Right forelimb (tissue), 1 donor: ENCODE measurements at places on chromosomes 12 and 14.

- DNase-seq, result no peak
These were observed 5.1 kb upstream of the NKX2-1 start for GRCh38 chr14:36524874-36525745.

DNA sequence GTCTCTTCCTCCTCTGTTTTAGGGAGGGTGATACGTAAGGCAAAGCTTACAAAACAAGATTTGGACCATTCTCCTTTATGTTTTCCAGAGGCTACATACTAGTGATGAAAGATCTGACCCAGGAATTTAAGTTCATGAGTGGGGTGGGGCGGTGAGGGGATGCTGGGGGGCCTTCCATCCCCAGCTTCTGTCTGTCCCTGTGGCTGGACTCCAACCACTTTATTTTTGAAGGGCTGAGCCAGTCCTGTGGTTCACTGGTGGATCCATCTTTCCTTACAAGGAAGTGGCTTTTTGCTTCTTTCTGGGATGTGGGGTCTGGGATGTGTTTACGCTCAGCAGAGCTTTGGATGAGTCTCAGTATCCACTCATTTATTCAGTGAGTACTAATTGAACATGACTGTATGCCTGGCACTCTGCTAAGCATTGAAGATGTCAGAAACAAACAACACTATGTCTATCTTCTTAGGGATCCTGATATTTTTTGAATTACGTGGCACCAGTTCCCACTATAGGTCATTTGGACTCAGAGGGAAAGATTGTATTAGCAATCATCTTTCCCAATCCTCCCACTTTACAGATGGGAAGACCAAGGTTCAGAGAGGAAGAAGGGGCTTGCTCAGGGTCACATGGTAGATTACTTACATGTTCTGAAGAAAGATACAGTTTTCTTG, 291.8 kb upstream of the TBX3 start:
- DNase-seq, result peak; percentile 47

DNA sequence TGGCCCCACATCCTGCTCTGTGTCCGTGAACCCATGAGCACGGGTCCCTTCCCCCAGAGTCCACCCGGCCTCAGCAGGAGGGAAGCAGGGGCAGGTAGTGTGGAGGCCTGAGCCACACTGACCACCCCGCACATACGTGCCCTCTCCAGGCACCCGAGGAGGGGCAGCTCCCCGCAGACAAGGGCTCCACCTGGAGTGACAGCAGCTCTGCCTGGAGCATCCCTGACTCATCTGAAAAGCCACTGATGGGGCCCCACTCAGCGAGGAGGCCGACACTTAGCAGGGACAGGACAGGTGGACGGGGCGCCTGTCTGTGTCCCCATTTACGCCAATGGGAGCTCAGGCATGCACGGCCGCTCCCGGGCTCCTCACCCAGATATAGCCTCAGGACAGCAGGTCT, 237.6 kb upstream of the SFSWAP start:
- DNase-seq, result no peak

- no peak for DNase-seq
These were observed 324.0 kb upstream of the TMEM132C start for GRCh38 chr12:127942981-127943380.

DNA sequence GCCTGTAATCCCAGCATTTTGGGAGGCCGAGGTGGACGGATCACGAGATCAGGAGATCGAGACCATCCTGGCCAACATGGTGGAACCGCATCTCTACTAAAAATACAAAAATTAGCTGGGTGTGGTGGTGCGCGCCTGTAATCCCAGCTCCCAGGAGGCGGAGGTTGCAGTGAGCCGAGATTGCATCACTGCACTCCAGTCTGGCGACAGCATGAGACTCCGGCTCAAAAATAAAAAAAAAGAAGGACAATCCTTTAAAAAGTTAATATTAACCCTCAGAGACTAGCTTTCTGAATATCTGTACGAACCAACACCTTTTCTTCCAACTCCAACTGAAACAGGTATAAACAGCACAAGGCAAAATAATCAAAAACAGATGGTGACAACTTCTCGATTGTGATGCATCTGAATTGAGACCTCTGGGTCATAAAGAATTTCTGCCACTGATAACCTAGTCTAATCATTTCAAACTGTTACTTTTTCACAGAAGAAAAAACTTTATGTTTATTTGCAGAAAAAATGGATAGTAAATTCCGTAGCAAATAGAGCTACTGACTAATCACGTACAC, 27.8 kb downstream of the CLIP1 start:
- no peak for DNase-seq

- no peak for DNase-seq
These were observed 569.9 kb upstream of the MGAT4C start for GRCh38 chr12:86826051-86826450.

DNA sequence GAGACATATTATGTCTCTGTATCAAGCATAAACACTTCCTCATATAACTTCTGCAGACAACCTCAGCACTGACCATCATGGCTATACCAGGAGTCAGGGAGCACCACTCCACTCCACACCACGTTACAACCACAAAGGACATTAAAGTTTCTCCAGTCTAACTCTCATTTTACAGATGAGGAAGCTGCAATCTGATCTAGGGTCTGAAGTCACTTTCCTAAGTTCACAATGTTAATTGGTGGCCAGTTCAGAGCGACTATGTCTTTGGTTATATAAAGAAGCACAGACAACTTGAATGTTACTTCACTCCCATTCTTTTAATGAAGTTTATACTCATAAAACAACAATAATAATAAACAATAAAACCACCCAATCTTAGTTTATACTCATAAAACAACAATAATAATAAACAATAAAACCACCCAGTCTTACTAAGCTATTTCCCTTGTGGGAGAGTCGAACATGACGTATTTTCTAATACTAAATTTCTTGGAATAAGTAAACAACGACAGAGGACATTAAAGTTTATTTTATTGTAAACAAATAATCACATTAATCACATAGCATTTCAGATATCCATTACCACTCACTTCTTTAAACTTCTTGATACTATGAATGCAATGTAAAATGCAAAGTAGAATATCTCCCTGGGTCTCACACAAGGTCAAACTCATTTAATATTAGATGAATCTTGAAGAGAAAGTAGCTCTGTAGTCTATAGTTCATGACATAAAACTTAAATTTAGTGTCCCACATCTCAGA, 72.4 kb upstream of the SSTR1 start:
- DNase-seq, result no peak

- DNase-seq, result no peak
These were observed 7.0 kb downstream of the NCKAP1L start for GRCh38 chr12:54504550-54504949.

- DNase-seq, result no peak
These were observed 251.4 kb upstream of the ATXN7L3B start for GRCh38 chr12:74286254-74286653.

DNA sequence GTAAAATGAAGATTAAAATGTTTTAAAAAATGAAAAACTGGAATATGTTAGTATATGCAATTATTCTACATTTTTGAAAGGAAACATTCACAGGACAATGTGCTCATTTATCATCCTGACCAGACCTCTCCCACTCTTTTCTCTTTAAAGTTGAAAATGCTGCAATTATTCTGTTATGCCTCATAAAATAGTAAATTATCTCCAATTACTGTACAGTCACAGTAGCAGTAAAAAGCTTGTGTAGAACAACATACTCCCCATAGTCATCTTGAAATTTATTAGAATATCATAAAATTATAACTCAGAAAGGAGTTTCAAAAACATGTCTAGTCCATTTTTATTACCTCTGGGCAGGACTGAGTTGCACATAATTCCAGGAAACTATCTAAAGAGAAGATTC, 250.3 kb downstream of the SYT1 start:
- DNase-seq, result no peak

DNA sequence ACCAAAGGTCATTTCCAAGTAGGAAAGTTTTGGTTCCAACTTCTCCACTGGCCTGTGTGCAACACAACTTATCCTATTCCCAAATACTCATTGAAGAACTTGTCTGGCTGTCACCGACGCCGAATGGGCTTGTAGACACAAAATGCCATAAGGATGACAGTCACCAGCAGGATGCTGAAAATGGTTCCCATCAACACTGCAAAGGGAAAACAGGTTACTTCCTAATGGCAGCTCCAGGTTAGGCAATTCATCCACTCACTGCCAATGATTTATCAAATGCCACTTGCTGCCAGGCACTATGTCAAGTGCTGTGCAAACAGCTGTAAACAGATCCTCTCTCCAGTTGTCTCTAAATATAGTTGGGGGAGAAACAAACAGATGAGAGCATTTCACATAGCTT, 6.1 kb downstream of the C12orf76 start:
- DNase-seq, result no peak

DNA sequence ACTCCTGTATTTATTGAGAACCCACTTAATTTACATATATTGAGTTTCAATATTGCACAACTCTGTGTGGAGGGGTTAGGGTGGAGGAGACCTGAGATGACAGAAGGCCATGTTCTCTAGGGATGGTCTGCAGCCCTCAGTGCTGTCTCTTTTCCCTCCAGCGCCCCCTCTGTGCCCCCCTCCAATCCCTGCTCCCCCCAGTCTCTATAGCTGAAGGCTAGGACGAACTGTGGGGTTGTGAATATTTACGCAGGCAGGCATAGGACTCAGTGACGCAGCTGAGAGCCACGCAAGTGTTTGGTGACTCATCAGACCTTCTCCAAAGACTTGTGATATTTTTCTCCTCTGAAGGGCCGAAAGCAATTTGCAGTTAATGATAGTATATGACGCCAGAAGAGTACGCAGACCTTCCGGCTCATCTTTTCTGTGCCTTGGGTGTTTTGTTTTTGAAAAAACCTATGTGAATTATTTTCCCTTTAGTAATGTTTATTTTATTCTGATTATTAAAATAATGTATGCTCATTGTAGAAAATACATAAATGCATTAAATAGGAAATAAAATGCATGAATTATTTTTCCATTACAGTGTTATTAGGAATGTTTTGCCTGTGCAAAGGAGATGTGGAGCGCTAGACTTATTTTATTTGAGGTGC, 85.3 kb downstream of the SLC25A47 start:
- DNase-seq, result no peak

- DNase-seq, result no peak
These were observed 40.5 kb downstream of the LIMA1 start for GRCh38 chr12:50242751-50243191.

GRCh38 chr12:2008677-2009076, 4.4 kb upstream of the DCP1B start:
- DNase-seq, result no peak

DNA sequence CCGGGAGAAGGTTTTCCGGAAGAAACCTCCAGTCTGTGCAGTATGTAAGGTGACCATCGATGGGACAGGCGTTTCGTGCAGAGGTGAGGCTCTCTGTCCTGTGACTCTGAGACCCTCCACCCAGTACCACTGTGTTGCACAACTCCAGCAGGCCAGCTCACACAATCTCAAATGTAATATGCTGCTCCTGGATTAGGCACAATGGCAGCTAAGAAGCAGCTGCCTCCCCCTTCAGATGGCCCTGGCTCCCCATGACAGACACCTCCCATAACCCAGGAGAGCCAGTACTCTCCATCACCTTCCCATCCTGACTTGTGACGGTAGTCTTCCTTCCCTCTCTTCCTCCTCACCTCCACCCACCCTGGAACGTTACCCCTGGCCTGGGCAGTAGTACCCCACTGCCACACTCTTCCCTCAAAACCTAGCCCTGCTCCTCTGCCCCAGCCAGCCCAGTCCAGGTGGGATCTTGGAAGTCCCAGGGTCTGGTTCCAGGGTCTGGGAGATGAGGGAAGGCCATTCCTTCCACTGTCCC, 2.1 kb downstream of the TNS2 start:
- DNase-seq, result no peak

DNA sequence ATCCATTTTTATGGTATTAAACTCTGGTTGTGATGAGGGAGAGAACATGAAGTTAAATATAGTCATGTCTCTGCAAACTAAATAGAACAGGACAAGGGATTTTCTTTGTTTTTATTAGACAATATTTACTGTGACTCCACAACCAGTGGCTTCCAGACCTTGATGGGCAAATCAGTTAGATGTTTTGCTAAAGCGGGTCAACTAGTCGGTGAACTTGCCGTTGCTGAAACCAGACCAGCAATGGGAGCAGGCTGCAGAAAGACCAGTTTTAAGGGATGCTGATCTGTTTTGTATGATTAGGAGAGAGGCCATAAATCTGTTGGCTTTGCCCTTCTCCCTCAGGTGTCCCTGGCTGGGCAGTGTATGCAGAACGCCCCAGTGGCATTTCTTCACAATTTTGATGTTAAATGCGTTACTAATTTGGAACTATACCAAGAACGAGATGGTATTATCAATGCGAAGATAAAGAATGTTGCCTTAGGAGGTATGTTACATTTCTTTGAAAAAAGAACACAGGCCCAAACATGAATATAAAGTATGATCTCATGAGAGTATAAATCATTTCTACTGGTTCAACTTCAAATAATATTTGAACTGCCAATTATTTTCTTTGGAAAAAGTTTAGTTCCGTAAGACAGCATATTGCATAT, 19.4 kb downstream of the TCTN2 start:
- DNase-seq, result no peak

- no peak for DNase-seq
These were observed 42.9 kb downstream of the TRIP11 start for GRCh38 chr14:91996948-91997371.

GRCh38 chr12:5138845-5139244, 95.2 kb downstream of the KCNA5 start:
- no peak for DNase-seq

DNA sequence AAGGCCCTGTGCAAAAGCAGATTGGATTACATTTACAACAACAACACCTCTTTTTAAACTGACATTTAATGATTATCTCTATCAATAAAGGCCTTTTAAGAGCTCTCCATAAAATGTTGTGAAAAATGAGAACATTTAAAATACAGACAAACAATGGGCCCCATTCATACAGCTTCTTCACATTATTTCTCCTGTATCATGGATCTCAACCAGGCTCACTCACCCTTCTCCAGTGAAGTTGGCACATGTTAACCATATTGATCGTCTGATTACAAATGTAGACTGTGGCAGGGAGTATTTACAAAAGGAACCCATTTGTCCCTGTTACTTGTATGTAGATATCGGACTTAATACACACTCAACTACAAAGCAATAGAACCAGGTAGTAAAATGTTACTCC, 220.2 kb upstream of the BTG1 start:
- no peak for DNase-seq

- no peak for DNase-seq
These were observed 47.7 kb upstream of the ERGIC2 start for GRCh38 chr12:29428633-29429032.

GRCh38 chr12:104604070-104604994, 147.6 kb downstream of the CHST11 start:
- peak; percentile 56 for DNase-seq

GRCh38 chr14:64478634-64479250, 13.4 kb downstream of the AKAP5 start:
- no peak for DNase-seq

GRCh38 chr12:5010151-5010550, 33.5 kb upstream of the KCNA5 start:
- DNase-seq, result peak; percentile 17

GRCh38 chr12:116423094-116423493, 136.1 kb upstream of the MAP1LC3B2 start:
- DNase-seq, result no peak

DNA sequence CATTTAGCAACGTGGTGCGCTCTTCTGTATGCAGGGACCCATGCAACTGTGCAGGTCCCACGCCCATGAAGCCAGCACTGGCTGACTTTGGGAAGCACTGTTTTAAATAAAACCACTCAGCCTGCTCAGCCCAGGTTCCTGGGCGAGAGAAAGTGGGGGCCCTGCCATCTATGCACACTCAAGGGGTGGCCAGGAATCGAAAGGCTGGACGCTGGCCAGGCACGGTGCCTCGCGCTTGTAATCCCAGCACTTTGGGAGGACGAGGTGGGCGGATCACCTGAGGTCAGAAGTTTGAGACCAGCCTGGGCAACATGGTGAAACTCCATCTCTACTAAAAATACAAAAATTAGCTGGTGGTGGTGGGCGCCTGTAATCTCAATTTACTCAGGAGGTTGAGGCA, 179.9 kb upstream of the TBX3 start:
- DNase-seq, result no peak

- DNase-seq, result no peak
These were observed 30.6 kb downstream of the ATG14 start for GRCh38 chr14:55381040-55381439.
